ENCODE measurements at places on chromosomes 5 and 9.

GRCh38 chr5:149938791-149939358 is 5.7 kb downstream of the PDE6A start:
- DNase-seq: no peak

DNA sequence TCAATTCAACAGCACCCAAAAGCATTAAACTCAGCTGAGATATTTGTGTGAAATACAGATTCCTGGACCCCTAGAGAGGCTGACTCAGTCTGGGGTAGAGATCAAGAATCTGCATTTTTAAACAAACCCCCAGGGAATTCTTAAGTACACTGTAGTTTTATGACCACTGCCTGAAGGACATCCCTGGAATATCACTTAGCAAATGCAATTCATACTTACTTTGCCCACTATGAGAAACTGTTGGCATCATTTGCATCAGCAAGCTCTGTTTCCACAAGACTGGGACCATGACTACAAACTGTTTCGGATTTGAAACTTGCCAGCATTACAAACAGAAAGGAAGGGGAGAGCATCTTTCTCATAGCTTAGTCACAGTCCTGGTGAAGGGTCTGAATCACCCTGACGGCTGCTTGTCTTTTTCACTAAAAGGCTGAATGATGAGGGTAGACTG is 63.7 kb downstream of the MLLT3 start:
- no peak for DNase-seq

- no peak for DNase-seq
Observed at GRCh38 chr9:109627042-109627441, 128.9 kb upstream of the PTPN3 start.

DNA sequence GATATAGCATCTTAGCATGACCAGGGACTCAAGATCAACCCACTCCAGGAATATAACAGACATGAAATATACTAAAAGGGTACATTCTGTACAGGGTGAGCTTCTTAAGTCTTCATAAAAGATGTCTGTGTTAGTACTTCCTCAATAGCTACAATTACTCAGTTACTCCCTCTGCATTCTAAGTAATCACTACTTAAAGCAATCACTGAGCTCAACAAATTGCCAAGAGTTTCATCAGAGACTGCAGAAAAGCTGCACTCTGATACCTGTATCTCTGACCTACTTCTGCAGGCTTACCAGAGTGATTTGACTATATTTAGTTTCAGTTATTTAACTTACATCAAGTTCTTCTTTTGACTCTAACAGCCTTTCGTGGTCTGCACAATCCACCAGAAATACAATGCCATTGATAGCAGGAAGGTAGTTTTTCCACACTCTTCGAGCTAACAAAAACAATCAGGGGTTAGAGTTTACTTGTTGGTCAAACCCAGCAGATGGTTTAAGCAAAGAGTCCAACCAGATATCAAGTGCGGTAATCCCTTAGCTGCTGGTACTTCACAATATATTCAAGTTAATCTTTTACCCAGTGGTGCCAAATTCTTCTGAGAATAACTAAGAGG is 23.3 kb downstream of the SAR1B start:
- no peak for DNase-seq

DNA sequence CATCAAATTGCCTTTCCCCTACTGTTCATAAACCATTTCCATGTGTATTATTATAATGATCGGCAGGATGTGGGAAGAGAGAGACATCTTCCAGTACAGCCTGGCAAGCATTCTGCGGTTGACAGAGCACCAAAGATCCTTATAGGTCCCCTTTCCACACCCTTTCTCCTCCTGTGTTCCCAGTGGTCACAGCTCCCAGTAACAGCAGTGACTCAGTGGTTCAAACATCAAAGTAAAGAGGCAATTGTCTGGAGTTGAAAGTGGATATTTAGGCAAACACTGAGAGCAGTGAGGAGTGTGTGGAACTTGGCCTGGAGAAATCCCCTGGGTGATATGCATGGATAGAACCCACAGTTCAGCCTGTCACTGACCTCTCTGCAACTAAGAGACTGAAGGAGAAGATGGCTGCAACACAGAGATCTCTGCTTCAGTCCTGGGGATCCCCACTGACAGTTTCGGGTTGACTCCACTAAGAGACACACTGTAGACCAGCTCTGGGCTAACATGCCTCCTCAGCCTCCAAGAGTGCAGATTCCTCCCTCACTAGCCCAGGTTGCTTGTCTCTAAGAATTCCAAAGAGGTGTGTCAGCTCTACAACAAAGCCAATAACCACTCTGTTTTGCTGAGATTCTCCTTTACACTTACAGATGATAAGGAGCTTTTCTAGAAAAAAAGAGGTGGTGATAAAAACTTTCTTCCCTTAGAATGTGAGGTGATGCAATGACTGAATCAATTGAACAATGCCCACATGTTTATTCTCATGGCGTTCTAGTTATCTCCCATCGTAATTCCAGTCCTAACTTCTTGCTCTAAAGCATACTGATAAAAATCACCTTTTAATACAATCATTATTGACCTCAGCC is 94.4 kb upstream of the IL6ST start:
- DNase-seq: no peak

GRCh38 chr9:2545881-2546490 is 75.6 kb upstream of the VLDLR start:
- DNase-seq: no peak

DNA sequence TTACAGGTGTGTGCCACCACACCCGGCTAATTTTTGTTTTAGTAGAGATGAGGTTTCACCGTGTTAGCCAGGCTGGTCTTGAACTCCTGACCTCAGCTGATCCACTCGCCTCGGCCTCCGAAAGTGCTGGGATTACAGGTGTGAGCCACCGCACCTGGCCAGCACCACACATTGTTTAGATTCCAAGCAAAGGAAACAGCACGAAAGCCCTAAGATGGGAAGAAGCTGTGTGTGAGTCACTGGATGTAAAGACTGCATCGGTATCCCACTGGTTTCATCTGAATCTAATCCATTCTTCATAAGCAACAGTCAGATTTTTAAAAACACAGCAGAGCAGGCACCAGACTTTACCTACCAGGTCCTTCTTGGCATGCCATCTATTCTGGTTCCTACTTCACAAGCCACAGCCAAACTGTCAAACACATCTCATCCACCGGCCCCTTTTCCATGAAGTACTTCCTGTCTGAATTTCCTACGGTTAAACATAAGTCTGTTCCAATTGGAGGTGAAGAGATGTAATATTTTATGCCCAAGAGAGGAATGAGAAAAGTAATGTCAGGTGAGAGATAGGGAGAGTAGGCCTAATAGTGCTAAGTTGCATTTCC is 17.4 kb downstream of the UBTD2 start:
- no peak for DNase-seq

DNA sequence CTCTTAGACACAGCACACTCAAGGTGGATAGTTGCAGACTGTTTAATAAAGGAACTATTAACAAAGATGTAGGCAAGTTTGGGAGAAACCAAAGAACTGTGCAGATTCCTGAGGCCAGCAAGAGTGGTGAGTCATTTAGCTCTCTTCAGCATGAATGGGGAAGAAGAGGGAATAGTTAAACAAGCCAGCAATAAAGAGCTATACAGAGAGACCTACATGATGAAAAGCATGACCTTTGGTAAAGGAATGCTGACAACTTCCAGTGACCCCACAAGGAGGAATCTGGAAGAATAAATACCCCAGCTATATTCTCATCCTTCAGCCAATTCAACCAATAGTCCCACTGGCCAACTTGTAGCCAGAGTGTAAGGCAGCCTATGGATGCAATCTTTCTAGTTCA is 706.0 kb upstream of the GRAMD2B start:
- DNase-seq: no peak

DNA sequence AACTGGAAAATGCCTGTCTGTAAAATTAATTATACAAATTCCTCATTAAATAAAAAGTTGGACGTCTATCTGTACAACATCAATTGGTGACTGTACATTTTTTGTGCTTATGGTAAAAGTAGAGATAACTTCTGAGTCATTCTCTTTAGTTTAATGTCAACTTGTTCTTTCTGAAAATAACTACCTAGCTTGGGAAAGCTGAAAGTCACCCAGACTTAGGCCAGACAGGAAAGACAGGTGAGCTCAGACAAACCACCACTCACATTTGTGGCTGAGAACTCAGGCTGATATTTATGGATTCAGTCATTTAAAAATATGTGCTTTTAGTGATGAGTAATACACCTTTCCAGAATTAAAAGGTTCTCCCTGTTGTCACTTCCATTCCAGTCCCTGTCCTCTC is 31.9 kb upstream of the ENTREP1 start:
- no peak for DNase-seq

DNA sequence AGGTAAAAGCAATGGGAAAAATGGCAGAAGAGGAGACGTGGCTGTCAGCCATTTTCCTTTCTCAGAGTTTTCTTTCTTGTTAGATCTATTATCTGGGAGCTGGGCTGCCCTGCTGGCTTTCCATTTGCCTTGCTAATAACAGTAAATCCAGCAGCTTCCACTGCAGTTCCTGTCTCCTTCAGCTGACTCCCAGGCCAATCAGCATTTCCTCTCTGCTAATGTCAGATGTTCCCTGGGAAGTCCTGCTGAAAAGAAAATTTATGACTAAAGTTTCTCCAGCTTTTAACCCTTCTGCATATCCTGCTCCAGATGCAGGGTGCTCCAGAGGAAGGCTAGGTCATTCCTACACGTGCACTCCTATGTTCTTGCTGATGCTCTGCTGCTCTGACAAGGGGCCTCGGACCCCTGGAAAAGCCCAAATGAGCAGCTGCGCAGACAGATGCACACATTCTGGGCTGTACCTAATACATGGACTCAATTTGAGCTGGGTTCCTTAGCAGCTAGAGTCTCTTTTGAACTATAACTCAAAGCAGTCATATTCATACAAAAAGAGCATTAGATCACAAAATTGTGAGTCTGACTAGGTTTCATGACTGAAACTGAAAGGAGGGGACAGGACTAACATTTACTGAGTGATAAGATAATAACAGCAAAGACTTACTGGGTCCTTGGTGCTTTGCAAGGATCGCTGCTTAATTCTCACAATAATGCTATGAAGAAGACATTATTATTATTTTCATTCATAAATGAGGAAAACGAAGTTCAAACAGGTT is 182.2 kb downstream of the MAPKAP1 start:
- no peak for DNase-seq

DNA sequence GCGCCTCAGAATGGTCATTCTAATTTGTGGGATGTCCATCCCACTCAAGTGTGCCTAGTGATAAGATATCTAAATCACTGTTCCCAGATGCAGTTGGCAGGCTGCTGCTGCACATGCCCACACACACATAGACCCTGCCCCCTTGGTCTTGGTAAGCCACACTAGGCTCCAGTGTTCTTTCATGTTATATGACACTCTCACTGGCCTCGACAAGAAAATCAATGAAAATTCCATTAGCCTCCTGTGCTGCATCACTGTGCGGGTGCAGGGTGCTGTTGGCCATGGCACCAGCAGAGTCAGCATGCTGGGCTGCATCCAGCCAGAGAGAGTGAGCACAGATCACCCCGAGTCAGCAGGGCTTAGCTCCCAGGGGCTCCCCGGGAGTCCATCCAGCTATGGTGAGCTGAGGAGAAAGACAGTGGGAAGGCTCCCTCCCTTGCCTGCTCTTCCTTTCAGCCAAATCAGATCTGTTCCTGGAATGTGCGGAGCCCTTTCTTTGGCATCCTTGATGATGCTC is 59.9 kb downstream of the ABLIM3 start:
- no peak for DNase-seq

Measured in naive B cell (primary cell).